Jurkat, Clone E6-1 (cell line): ENCODE measurements at places on chromosomes 7 and 10.

DNA sequence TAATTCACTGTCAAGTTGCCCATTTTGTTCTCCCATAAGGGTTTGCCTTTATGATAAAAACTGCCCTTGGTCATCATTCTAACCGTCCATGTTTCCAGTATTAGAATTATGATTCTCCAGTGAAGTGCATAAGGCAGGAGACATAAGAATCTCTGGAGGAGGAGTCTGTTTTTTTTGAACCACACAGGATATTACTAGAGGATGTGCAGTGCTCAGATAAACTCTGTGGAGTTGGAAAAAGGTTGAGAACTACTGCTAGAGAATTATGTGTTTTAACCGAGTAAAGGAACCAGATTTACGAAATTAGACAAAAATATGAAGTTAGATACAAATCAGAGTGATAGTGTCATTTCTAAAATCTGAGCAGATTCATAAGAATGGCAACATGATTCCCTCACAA, 40.5 kb downstream of the MDFIC start:
- no peak for DNase-seq

- no peak for DNase-seq
Observed at GRCh38 chr7:132877573-132877972, 204.3 kb downstream of the CHCHD3 start.

- DNase-seq, result no peak
Observed at GRCh38 chr7:69596056-69596455, 2.2 kb upstream of the AUTS2 start.

GRCh38 chr10:6637053-6637452, 57.0 kb upstream of the PRKCQ start:
- DNase-seq, result no peak

GRCh38 chr10:50501924-50502452, 121.8 kb downstream of the SGMS1 start:
- DNase-seq, result no peak

DNA sequence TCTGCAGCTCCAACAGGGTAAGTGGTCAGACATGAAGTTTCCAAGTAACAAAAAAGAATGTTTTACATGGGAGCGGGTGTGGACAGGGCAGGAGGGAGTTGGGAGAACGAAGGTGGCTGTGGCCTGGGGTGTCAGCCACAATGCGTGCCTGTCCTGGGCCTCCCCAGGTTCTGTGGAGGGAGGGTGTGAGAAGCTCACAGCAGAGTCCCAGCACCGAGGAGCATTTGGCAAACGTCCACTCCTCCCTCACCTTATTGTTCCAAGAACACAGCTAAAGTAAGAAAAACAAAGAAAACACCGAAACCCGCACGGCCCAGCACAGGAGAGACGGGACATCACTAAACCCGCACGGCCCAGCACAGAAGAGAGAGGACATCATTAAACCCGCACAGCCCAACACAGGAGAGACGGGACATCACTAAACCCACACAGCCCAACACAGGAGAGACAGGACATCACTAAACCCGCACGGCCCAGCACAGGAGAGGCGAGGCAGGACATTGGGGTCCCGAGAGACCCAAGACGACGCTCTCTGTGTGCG, 226.4 kb downstream of the MAD1L1 start:
- no peak for DNase-seq

DNA sequence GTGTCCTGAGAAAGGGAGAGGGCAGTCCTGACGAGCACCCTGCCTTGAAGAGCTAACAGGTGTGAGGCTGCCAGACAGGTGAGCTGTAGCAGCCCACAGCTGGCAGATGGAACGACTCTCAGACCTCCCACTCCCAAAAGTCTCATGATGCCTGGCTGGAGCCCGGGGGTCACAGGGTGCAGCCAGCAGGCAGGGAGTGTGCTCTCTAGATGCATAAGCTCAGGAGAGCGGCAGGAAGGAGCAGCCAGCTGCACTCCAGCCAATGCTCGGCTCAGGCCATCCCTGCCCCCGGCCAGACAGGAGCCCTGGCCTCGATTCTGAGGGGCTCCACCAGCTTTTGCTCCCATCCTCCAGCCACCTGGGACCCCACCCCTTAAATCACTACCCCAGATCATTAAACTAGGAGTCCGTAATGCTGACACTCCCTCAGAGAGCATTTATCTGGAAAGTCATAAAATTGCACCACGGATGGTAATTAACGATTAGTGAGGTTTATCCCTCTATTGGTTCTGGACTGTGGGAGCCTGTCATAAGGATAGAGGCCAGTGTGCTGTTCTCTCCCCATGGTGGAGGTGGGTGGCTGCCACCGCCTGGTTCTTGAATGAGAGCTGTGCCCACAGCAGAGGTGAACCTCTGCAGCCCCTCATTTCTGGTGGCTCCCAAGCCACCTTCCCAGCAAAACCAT, 63.5 kb upstream of the ZMIZ1 start:
- no peak for DNase-seq

DNA sequence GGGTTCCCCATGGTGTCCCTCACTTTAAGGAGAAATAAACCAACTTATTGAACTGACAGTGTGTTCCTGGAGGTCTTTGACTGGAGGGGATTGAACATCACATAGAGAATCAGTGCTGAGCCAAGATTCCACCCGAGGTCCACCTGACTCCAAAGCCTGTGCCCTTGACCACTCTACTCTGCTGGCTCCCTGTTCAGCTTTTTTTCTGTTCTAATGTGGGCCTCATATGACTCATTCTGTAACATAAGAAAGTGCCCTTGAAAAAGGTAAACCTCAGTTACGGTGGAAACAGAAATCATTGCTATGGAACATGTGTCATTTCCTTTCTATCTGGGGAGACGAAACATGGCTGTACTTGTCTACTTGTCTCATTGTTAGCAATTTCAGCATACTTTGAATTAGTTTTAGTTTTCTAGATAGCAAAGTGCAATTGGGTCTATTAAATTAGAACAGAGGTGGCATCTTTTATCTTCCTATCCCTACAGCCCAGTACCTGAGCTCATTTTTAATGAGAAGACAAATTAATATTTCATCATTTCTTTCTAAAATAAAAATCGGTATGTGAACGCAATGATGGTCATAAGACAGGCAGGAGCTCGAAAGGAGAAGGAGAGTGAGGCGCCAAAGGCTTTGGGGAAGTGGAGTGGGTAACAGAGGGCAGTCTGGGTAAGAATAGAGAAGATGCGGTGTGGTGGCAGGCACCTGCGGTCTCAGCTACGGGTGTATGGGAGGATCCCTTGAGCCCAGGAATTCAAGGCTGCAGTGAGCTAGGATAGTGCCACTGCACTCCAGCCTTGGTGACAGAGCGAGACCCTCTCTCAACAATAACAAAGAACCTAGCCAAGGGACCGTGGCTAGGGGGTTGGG, 1.5 kb downstream of the GSDME start:
- DNase-seq, result no peak

DNA sequence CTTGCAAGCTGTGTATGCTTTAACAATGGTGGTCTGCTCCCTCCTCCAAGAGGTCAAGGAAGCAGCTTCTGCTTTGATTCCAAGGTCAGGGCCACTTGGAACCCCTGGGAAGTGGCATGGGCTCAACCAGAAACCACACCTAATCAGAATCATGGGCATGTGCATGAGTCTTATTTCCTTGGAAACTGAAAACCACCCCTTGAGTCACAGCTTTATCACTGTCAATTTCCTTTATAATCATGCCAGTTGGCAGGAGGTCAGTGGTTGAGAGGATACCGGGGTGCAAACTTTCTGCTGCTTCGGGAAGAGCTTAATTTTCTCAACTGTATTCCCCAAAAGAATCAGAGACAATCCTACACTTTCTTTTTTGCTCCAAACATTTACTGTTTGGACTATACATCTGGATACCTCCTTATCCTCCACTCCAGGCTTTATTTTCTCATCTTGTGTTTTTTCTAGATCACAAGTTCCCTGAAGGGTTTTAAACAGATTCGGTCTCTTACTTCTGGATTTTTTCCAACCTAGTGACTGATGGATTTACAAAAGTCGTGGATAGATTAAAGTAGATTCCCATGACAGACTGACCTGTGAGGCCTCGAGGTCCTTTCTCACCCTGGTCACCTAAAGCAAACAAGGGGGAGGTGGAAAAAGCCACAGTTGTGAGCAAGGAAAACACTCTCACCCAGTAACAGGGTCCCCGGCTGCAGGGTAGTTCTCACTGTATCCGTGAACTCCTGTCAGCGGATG, 36.0 kb downstream of the COL17A1 start:
- DNase-seq, result no peak
